MG63 (cell line): ENCODE measurements at places on chromosomes 7 and 10.

DNA sequence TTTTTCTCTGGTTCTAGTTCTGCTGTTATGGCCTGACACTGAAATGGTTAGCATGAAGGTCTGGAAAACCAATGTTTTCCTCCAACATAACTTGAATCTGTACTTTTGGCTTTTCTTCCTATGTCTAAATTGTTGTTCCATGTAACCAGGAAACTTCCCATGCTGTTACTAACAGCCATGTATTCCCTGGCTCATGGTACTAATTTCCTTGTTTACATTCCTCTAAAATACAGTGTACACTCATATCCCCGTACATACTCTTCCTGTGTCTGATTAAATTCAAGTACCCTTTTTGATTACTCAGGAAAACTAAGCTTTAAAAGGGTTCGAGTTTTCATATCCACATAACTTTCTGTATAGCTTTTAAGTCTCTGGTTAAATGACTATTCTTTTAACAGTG, 12.3 kb upstream of the ACSM6 start:
- no peak for DNase-seq

GRCh38 chr7:4828720-4829383, 33.0 kb downstream of the PAPOLB start:
- DNase-seq: no peak

DNA sequence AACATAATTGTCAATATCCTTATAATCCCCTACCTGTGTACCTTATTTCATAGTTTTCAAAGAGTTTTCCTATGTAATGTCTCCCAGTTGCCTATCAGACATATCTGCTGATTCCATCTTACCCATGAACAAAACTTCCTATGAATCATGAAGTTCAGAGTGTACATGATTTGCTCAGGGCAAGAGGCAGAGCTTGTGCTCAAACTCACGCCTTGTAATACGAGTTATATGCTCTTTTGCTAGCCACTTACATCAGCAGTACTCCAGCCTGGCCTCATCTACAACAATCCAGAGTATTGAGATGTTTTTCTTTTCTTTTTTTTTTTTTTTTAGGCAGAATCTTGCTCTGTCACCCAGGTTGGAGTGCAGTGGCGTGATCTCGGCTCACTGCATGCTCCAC, 11.8 kb downstream of the PKD2L1 start:
- no peak for DNase-seq

DNA sequence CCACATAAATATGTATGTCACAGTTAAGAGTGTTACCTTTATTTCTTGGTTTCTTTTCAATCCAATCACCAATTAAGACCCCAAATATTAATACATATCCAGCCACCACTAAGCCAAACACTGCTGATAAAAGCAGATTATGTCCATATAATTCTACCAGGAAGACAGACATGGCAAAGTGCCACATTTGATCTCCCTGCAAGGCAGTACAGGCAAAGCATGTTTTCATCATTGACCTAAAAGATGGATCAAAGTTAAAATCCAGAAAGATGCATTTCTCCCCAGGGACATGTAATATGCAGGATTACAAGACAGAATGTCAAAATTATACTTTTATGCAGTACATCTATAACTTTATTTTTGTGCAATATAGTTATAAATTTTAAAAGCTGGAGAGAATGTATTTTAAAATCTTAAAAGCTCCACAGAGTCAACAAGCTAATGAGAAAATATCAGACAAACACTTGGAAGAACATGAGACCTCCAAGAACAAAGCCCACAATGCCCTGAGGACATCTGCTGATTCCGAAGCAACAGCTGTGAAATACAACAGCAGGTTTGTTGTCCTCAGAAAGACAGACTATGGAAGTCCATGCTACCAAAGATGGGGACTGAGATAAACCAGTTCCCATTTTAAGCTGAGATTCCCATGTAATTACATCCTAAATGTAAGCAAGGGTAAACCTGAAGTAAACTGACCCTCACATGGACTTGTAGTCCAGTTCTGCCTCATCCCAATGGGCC, 54.5 kb upstream of the TOMM7 start:
- DNase-seq: no peak

GRCh38 chr10:77501152-77501845, 136.3 kb downstream of the KCNMA1 start:
- peak; percentile 97 for DNase-seq

- no peak for DNase-seq
Measured at GRCh38 chr10:85612833-85613232, 753.8 kb downstream of the GRID1 start.

DNA sequence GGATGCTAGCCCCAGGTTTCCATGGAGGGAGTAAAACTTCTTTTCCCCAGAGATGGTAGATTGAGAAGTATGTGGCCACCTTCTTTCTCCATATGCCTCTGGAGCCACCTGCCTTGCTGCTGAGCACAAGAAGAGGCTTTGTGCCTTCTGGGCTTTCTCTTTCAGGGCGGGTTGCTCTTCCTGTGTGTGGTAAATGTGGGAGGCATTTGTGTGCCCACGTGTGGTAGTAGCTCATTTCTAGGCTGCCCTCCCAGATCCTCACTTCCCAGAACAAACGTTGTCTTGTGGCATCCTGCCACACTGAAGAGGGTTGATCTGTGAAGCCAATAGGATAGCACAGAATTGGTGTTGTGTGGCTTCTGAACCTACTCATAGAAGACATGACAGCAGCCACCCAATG, 342.0 kb upstream of the PODXL start:
- peak; percentile 56 for DNase-seq

DNA sequence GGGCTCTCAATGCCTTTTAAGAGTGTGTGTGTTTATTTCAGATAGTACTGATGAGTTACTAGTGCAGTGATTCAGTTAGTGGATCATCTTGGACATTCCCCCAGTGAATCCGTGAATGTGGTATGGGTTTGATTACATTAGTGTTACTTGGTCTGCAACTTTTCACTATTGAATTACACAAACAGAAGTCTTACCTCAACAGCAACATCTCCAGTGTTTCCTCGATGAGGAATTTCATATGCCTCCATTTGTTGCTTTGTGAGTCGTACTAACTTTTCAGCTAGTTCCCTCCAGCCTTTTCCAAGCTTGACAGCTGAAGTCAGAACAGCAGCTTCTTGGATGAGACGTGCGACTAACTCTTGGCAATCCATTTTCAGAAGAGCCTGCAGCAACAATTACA, 63.2 kb downstream of the MACC1 start:
- peak; percentile 7 for DNase-seq

GRCh38 chr7:22468609-22469008, 31.4 kb downstream of the STEAP1B start:
- DNase-seq: no peak

DNA sequence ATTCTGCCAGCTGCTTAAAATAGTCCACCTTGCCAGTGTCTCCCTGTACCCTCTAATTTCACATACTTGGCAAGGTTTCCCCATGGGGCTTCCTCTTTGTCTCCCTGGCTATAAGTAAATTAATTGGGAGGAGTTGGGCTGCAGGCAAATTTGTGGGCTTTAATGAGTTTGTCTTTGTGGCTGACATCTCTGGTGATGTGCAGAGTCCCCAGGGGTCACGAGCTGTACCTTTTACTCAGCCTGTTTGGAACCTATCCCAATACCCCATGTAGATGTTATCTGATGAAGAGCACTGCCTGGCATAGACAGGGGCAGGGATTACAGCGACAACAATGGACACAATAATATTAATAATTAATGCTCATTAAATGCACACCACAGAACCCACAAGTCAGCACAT, 132.5 kb downstream of the SLIT1 start:
- no peak for DNase-seq

DNA sequence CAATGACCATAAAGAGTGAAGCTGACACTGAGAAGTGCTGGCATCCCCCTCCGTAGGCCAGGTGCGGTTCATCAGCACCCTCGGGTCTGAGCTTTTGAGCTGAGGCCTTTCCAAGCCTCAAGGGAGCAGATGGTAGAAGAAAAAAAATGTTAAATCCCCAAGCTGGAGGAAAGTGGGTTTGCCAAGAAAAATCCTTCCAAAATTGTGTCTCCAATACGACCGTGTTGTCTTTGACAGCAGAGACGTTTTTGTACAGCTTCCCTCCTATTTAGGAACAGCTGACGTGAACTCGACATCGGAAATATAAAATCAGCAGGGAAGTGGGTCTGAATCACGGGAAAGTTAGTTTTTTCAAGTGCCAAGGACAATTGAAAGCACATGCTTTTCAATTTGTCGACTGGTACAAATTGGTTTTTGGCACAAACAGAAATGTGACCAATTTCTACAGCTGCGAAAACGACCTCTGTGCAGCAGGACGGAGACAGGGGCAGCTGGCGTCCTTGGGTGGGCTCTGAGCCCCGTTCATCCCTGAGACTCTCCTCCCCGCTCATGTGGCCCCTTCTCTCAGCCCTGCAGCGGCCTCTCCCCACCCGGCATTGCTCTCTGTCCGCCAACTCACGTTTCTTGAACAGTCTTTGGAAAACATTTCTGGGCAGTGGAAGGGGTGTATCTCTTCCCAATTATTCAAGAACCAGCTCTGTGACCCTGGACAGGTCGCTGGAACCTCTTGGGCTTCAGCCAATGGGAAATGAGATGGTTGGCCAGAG, 89.9 kb downstream of the PAXIP1 start:
- no peak for DNase-seq

DNA sequence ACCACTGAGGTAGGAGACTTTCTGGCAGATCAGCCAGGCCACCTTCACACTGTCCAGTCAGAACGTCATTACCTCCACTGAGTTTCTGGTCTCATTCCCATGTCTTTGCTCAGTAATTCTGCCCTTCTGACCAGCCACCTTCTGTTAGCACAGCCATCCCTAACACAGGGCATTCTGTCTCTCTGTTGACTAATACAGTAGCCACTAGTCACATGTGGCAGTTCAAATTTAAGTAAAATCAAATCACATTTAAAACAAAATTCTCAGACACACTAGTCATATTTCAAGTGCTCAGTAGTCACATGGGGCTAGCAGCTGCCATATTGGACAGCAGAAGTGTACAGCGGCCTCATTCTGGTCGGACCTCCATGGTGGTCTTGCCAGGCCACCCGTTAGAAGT, 7.4 kb downstream of the CPSF4 start:
- DNase-seq: no peak

DNA sequence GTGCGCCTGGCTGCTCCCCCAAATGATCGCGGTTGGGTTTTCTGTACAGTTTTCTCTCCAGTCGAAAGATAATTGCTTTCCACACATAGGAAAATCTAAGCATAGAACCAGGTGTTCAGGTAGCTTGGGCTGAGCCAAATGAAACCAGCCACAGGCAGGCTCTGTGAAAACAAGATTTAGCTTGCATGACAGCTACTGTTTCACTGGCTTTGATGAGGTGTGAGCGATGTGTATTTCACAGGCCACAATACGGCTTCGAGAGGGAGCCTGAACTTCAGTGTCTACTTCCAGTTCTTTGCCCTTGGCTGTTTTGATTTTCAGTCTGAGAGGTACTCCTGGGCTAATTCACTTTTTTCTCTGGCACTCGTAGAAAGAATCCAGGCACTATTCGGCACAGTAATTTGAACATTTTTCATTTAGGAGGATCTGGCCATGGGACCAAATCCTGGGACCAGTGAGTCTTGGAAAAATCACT, 110.5 kb downstream of the JCAD start:
- no peak for DNase-seq

DNA sequence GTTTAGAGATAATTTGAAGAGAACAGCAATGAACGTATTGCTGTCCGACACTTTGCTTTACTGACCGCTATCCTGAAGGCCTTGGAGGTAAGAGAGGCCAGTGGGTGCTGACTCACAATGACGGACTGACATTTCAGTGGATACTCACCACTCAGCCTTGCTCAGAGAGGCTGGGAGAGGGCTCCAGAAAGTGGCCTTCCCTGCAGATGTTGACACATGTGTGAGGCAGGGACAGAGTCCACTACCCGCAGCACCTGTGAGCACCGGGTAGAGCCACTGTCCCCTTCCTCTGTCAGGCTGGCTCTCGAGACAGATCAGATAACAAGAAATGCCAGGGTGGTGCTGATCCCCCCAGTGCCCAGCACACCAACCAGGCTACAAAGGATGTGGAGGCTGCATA, 75.0 kb downstream of the GPR26 start:
- DNase-seq: no peak

- no peak for DNase-seq
Measured at GRCh38 chr10:30039567-30039966, 19.8 kb downstream of the JCAD start.

- DNase-seq: peak; percentile 31
Measured at GRCh38 chr7:142745091-142745635, 4.1 kb upstream of the PRSS1 start.

DNA sequence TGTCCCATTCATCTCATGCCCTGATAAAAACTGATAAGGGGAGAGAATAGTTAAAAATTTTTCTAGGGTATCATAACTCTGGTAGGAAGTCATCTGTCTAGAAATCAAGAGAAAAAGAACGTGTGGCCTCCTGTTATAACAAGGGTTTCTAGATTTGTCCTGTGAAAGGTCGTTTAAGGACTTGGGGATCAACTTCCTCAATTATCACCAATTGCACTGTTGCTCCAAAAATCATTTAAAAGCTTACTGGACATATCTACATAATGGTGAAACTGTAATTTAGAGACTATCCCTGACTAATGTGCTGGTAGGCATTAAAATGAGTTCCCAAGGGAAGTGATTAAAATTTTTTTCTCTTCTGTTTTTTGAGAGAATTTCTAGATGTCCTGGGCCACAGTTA, 58.2 kb downstream of the GPR141 start:
- no peak for DNase-seq

DNA sequence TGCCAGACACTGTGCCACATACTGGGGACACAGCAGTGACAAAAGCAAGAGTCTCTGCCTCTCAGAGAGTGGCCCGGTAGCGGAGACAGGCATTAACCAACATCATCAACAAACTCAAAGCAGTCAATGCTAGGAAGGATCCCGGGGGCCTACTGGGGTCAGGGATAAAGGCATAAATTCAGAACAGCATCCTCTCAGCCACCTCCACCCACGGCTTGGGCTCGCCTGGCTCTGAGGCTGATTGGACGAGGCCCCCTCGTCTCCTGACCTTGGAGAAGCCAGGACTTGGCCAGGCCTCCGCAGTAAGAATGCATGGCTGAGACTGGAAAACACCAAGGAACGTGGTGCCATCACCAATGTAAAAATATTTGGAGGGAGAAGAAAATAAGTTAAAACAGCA, 102.1 kb downstream of the ARHGAP22 start:
- DNase-seq: no peak

GRCh38 chr7:129721068-129721467, 109.5 kb downstream of the NRF1 start:
- DNase-seq: no peak

DNA sequence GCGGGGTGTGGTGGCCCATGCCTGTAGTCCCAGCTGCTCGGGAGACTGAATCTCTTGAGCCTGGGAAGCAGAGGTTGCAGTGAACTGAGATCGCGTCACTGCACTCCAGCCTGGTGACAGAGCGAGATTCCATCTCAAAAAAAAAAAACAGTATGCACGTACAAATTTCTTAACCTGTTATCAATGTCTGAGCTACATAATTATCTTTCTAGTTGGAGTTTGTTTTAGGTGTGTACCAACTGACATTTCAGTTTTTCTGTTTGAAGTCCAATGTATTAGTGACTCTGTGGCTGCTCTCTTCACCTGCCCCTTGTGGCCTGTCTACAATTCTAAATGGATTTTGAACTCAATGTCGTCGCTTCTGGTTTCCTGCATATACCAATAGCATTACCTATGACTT, 40.3 kb downstream of the CD36 start:
- no peak for DNase-seq

- DNase-seq: no peak
Measured at GRCh38 chr10:133364645-133365431, 7.0 kb upstream of the FUOM start.
